Left renal pelvis (tissue), 4 donors: ENCODE measurements at places on chromosomes 7 and 10. TPM values are rescaled to one million over a fixed set of nuclear protein-coding genes. Genes with fewer than 3 reads are reported as not detected.

SPDYE16 gene
- polyA plus RNA-seq, result 0.97 TPM

JCAD gene
- 30.4 TPM for polyA plus RNA-seq

DNA sequence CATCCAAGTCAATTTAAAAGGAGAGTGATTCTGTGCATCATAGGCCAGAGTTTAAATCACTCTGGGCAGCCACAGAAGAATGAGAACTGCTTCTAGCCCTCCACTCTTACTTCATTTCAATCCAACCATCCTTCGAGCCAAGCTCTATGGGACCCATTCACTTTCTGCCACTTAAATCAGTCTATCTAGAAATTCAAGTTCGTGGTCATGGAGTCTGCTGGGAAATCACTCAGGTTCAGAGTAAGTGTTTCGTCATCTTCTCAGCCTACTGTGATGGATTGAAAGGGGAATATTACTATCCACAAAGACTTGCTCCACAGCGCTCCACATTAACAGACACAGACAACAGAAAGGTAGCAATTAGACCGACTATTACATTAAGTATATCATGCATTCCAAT is 4.6 kb downstream of the DCLRE1C start:
- DNase-seq, result no peak

- DNase-seq, result peak; percentile 36
Measured at GRCh38 chr7:102860351-102860811, 52.4 kb upstream of the LRRC17 start.

GRCh38 chr10:97911217-97911616 is 61.6 kb downstream of the GOLGA7B start:
- DNase-seq, result no peak

DNA sequence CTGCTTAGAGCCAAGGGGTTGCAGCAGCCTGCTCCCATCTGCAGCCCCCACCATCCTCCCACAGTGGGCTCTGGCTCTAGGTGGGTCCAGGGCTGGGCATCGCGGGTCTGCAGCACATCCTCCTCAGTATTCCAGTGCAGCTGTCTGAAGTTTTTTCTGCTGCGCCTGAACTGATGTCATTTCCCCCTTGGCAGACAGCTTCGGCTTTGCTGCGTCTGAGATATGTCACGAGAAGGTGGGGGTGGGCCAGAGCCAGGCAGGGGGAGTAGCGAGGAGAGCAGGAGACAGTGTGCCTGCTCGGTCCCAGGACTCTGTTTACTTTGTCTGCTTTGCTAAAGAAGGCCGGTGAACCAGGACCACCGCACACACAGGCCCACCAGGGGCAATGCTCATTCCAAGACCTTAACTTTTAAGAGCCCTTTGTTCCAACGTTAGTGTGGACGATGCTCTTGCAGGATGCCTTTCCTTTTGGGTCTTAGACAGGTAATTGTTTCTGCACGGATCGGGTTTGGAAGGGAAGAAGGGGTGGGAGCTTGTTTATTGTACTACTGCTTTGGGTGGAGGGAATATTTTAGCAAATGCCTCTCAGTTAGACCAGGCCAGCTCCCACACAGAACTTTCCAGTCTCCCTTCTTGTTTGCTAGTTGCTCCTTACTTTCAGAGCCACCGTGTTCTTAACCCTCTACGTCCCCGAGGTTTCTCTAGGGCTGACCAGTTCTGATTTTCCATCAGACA is 32.4 kb downstream of the WBP1L start:
- DNase-seq, result peak; percentile 78

- DNase-seq, result no peak
Measured at GRCh38 chr7:11727864-11728263, 104.1 kb downstream of the THSD7A start.

- no peak for DNase-seq
Measured at GRCh38 chr7:143389316-143390103, 8.4 kb downstream of the ZYX start.

GRCh38 chr10:7311218-7311849 is 99.5 kb downstream of the SFMBT2 start:
- no peak for DNase-seq

- DNase-seq, result no peak
Measured at GRCh38 chr10:125629758-125630376, 53.1 kb downstream of the TEX36 start.
